ENCODE measurements at places on chromosomes 16 and 17.

DNA sequence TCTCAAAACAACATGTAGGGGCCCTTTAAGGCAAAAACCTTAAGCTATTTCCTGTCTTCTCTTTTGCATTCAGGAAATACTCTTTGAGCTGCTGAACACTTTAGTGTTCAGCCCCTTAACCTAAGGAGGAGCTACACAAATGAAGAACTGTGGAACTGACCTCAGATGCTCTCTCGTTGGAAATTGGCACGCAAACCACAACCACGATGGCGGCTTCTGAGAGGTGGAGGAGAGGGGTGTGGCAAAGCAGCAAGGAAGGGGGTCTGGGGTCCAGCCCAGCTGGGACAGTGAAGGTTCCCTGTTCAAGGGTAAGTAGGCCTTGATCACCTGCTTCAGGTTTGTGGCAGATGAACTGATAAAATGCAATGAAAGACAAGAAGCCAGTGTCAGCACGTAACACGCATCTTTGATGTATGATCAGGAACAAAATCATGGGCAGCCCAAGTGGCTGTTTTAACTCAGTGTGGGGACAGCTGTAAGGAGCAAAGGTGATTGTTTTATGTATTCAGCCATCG is 291.6 kb upstream of the TNRC6C start:
- DNase-seq = peak; percentile 93

DNA sequence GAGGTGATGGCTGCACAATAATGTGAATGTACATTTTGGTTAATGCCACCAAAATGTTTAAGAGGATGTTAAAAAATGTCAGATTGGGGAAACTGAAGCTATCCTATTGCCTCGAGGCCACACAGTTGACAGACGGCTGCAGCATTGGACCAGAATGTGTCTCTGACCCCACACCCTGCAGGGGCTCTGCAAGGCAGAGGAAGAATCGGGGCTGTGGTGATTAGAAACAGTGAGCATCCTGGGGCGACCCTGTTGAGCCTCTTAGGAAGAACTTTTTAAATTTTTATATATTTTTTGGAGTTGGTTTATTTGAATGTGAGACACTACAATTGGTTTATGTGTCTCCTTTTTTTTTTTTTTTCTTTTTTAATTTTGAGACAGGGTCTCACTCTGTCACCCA is 15.0 kb upstream of the ADORA2B start:
- DNase-seq = no peak

DNA sequence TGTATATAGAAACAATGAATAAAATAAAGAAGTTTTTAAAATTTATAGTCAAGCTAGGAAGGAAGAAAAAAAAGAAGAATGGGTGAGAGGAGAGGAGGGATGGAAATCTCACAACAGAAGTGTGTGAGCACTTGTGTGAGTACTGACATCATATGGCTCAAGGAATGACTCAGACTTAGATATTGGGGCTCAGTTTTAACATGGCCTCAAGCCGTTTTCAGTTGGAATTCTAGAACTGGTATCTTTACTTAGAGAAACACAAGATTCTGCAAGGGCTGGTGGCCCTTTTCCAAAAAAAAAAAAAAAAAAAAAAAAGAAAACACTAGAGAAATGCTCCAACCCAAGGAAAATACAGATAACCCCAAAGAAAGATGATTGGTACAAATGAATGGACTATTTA is 55.1 kb downstream of the STXBP4 start:
- no peak for DNase-seq

DNA sequence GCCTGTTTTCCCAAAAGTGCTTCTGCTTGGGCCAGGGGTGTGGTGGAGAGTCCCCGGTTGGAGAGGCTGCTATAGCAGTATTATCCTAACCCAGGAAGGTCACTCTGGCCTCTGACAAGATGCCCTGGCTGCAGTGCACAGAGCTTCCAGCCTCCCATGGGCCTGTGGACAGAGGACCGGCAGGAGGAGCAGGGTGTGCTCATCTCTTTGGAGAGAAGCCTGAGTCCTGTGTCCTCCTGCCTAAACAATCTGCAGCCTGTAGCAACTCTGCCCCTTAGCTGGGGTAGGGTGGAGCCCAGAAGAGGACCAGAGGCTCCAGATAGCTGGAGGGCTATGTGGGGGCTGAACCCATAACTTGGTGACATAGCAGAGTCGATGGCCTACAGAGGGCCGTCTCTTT is 78.0 kb downstream of the MPRIP start:
- no peak for DNase-seq

- no peak for DNase-seq
Observed at GRCh38 chr16:50263940-50264929, 2.1 kb upstream of the ADCY7 start.

- no peak for DNase-seq
Observed at GRCh38 chr17:4588898-4589625, 4.7 kb downstream of the SMTNL2 start.

- DNase-seq = no peak
Observed at GRCh38 chr16:840561-841454, 40.3 kb upstream of the GNG13 start.

Data from activated CD4-positive, alpha-beta T cell treated with anti-CD3 and anti-CD28 coated beads, Interleukin-2, amount 10 ng/mL, durations not matched to agents 7 days and 5 days (primary cell).